T-helper 9 cell (primary cell): ENCODE measurements at places on chromosomes 5 and 9.

DNA sequence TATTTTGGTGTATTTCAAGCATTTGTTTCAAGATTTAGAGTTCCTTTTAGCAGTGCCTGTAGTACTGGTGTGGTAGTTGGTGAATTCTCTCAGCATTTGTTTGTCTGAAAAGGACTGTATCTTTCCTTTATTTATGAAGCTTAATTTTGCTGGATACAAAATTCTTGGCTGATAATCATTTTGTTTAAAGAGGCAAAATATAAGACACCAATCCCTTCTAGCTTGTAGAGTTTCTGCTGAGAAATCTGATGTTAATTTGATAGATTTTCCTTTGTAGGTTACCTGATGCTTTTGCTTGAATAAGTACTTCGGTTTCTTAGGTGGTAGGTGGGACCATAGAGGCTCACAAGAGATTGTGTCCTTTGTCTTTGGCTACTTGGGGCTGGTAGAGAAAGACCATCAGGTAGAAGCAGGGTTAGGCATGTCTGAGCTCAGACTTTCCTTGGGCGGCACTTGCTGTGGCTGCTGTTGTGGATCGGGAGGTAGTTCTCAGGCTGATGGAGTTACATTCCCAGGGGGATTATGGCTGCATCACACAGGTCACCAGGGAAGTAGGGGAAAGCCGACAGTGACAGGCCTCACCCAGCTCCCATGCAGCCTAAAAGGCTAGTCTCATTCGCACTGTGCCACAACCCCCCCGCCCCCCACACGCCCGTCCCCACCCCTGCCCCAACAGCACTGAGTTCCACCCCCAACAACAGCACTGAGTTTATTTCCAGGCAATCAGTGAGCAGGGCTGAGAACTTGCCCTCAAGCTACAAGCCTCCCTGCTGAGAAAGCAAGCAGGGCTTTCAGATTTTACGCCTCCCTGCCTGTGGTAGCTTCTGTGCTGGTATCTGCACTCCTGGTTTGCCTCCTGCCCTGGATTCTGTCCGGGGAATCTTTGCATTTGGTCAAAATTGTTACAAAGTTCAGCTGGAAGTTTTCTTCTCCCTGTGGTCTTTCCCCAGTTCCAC lies 127.1 kb upstream of the GLRA1 start:
- DNase-seq = no peak

DNA sequence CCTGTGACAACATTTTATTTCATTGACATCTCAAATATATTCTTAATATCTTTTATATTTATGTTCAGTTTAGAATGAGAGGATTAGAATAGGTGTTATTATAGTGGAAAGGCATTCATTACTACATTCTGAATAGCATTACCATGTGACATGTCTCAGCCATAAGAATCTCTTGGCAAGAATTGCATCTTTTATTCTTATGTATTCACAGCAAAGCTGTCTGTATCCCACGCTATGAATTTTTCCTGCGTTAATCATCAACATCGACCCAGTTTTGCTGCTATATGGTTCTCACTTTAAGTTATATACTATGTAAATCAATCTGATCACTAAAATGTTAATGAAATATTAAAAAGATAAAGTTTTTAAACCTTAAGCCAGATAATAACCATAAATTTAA lies 248.6 kb downstream of the TMEM232 start:
- DNase-seq = no peak

- DNase-seq = no peak
These were observed 33.2 kb upstream of the CLPTM1L start for GRCh38 chr5:1378096-1378495.

DNA sequence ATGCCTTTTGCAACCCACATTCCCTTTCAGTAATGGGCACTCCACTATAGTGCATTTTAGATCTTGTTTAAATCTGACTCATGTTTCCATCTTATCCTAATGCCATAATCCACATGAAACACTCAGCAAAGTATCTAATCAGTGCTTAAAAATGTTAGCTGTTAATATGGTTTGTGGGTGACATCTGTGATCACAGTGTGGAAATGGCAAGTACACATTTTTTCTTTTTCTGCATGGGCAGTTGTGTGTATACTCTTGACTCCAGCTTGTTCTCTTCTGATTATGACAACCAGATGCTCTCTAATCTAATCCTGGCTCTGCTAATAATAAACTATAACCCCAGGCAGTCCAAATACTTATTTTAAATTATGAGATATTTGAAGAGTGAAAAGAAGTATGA lies 103.3 kb downstream of the EDIL3 start:
- no peak for DNase-seq

DNA sequence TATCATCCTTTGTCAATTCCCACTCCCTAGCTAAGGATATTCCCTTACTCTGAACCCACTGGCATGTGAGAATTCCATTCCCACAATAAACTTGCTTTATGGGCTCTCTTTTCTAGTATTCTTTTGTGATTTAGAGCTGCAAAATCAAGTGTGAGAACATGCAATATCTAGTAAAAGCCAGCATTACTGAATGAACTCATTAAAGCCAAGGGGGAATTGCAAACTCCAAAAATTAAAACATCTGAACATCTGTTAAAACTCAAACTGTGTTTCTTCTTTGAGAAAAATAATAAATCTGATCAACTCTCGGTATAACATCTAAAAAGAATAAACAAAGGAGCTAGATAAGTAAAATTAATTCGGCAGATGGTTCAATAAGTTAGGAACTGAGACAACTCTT lies 53.1 kb upstream of the MPDZ start:
- no peak for DNase-seq

GRCh38 chr5:167870055-167870454 lies 421.4 kb upstream of the WWC1 start:
- DNase-seq = no peak

DNA sequence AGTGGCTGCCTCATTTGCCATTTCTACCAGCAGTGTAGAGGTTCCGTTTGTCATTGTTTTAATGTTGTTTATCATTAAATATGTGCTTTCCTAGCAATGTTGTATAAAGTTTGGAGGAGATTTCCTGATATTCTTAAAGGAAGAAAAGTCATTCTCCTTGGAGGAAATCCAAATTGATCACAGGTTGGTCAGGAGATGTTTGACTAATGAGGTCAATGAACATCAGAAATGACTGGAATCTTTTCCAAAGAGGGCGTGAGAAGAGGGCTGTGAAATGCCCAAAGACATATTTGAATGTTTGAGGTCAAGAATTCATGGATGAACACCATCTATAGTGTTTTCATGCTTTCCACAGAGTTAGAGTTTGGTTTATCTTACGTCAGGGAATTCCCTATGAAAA lies 471.3 kb downstream of the MAT2B start:
- no peak for DNase-seq

DNA sequence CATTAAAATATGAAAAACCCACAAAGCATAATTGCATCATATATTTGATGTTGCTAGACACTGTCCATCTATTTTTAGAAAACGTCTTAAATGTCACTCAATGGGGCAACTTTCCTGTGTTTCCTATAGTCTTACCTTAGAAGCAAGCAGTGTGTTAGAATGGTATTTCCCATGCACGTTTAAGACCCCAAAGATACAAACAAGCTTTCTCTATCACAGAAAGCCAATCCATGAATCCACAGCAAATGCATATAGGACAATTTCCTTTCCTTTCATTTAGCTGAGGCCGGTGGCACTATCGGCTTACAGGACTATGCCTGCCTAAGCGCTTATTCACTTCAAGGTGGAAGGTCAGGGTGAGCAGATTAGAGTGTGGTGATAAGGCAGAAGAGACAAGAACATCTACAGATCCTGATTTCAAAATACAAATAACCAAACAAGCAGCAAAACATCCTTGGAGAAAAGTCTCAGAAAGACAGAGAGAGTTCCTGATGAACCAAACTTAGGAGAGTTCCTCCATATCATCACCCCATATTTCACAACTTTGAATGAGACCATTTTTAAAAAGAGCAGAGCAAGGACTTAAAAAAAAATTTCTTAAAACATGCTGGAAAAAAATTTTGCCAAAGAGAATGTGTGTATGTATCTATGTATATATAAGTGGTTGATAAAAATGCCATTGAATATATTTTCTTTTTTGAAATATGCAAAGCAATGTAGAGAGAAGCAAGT lies 57.2 kb downstream of the MEF2C start:
- no peak for DNase-seq

DNA sequence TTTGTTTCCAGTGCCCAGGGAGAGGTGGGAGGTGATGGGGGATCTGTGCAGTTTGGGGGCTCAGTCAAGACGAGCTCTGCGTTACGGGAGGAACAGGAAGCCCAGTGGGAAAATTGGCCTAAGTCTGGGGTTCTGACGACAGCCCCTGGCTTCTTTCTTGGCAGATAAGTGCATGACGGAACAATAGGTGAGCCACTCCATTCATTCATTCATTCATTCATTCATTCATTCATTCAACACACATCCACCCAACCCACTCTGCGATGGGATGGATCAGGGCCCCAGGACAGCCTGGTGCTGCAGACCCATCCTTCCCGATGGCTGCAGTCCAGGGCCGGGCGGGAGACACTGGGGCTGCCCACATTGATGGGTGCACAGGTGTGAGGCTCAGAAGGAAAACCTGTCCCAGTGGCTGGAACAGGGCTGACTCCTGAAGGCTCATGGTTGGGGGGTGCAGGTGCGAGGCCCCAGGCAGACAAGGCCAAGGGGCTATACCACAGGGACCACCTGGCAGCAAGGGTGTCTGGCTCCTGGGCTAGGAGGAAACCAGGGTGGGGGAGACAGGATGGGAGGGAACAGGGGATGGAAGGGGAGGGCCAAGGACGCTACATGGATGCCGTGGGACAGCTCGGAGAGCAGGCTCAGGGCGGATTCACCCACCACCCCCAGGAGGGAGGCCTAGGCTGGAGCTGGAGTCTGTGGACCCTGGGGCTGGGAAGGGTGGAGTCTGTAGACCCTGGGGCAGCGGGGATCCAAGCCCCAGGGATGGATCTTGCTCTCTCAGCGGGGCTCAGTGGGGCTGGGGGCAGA lies 1.9 kb upstream of the LCNL1 start:
- no peak for DNase-seq

GRCh38 chr5:39466846-39467245 lies 42.1 kb upstream of the DAB2 start:
- DNase-seq = no peak

GRCh38 chr9:12060067-12060466 lies 633.1 kb upstream of the TYRP1 start:
- no peak for DNase-seq

DNA sequence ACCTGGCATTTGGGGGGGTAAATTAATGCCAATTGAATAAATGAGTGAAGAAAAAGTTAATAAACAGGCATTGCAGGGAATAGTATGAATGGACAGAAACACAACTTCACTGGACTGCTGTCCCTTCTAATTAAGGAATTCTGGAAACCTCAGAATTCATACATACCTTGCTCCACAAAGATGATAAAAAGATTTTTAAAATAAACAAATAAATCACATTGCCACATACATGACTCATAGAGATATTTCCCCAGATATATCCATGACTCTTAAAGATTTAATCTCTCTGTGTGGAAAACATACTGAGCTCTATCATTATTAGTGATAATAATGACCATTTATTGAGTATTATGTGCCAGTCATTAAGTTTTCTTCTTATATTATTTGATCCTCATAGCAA lies 469.0 kb upstream of the MEF2C start:
- no peak for DNase-seq

GRCh38 chr9:25205285-25205684 lies 473.0 kb downstream of the TUSC1 start:
- no peak for DNase-seq

DNA sequence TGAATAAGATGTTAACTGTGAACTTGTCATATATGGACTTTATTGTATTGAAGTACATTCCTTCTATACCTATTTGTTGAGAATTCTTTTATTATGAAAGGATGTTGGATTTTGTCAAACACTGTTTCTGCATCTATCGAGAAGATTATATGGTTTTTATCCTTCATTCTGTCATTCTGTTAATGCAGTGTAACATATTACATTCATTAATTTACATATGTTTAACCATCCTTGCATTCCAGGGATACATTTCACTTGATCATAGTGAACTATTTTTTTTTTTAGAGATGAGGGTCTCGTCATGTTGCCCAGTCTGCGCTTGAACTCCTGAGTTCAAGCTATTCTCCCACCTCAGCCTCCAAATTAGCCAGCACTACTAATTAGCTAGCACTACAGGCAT lies 48.4 kb downstream of the F2R start:
- no peak for DNase-seq

DNA sequence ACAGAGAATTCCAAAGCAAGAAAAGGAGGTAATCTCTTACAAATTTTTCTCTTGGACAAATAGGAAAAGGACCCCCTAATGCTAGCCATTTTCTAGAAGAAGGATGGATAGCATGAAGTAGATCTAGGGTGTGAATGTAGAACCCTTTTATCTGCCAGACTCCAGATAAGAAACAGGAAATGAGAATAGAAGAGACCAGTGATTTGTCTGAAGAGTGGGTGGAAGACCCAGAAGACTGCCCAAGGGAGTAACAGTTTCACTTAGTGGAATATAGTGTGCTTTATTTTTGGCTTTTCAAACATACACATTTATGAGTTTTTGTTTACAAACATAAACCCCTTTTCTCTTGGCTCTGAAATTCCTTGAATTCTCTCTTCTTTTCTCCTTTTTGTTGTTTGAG lies 25.0 kb downstream of the ECM2 start:
- no peak for DNase-seq

DNA sequence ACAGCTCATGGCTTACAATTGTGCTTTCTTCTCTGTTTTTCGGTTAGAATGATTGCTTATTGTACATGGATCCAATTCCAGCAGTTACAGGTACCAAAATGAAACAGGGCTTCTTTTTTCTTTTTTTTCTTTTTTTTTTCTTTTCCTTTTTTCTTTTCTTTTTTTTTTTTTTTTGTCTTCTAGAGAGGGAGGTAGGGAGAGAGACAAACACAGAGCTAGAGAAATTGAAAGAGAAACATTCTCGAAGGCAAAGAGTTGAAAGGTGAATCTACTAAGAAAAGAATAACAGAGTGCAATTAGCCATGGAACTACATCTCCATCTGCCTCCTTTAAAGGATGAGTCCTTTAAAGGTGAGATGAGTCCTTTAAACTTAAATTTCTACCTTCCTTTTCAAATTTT lies 1.0 kb upstream of the EDIL3 start:
- no peak for DNase-seq

- no peak for DNase-seq
These were observed 53.7 kb downstream of the SYK start for GRCh38 chr9:90855208-90855902.

DNA sequence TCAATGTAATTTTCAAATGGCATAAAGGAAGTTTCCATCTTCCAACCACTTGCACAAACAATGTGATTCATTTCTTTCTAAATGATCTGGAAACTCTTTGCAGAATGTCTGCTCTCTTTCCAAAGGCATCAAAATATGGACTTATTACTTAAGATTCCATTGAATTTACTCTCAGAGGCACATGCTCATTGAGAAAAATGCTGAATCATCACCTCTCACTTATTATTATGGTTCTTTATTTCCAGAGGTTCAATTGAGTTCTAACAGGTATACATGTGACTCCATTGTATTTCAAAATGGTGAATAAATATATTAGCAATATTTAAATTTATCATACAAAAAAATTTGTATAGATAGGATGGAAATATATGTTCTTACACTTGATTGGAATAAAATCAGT lies 1140.6 kb downstream of the EFNA5 start:
- DNase-seq = no peak
